Foreskin keratinocyte (primary cell): ENCODE measurements at places on chromosomes 12 and 14. TPM values are rescaled to one million over a fixed set of nuclear protein-coding genes. Genes with fewer than 3 reads are reported as not detected.

- DNase-seq, result peak; percentile 81
These were observed 9.3 kb downstream of the SYNE3 start for GRCh38 chr14:95507174-95507573.

DNA sequence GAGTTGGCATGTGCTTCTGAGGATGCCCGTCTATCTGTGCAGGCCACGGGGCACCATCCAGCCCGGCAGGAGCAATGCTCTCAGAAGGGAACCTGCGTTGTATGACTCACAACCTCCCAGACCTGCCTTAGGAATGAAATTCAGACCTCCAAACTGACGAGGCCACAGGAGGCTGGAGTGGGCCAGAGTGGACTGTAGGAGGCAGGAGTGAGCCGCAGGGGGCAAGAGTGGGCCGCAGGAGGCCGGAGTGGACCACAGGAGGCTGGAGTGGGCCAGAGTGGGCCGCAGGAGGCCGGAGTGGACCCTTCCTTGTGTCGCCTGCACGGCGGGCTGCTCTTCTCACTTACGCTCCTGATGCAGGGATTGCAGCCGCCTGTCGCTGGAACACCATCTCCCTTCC lies 11.1 kb upstream of the FBRSL1 start:
- DNase-seq, result no peak

DNA sequence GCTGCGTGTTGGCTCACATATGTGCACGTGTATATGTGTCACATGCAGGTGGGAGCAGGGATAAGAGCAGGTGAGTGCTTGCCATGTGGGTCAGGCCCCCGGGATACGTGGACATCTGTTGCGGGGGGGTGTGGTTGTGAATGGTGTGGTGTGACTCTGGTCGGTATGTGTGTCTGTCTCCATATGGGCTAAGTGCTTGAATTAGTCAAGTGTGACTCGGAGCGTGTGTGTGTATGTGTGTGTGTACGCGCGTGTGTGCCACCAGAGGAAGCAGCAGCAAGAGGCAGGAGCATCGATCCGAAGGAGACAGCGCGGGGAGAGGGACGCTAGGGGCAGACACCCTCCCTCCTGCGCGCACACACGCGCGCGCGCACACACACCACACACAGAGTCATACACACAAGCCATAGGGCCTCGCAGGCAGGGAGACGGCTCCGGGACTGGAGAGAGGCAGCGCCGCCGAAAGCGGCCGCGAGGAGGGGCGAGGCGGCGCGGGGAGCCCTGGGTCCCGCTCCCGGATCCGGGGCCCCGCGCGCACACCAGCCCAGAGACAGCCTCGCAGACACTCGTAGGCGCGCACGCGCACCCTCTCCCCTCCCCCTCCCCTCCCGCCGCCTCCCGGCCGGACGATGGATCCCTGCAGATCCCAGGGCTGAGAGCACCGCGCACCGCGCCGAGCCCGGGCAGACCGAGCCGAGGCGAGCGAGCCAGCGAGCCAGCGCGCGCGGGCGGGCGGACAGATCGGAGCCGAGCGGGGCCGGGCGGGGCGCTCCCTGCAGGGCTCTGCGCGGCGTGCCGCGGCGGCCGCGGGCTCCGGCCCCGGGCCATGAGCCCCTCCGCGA lies at the start of gene ASIC1:
Gene ASIC1 (plus strand): TSS at position 597 of the 842 bp plus-strand sequence. CDS start 1,171 bp downstream, outside the sequence.
- DNase-seq, result no peak

DNA sequence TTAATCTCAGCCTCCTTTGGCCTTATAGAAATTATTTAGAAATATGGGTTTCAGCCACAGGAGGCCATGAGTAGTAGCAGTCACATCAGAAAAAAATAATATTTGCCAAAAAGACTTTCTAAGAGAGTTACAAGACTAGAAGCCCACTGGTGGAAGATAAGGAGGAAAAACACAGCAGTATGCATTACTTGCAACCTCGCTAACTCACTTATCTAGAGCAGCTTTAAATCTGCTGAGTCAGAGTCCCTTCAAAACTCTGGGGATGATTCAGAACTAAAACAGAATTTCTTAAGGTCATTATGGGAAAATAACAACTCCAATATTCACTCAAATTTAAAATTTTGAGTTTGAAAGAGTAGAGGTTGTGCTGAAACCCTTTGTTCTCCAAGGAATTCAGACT lies 6.2 kb downstream of the OR4K17 start:
- no peak for DNase-seq

- DNase-seq, result no peak
These were observed 255.7 kb upstream of the FAR2 start for GRCh38 chr12:28893365-28893764.

DNA sequence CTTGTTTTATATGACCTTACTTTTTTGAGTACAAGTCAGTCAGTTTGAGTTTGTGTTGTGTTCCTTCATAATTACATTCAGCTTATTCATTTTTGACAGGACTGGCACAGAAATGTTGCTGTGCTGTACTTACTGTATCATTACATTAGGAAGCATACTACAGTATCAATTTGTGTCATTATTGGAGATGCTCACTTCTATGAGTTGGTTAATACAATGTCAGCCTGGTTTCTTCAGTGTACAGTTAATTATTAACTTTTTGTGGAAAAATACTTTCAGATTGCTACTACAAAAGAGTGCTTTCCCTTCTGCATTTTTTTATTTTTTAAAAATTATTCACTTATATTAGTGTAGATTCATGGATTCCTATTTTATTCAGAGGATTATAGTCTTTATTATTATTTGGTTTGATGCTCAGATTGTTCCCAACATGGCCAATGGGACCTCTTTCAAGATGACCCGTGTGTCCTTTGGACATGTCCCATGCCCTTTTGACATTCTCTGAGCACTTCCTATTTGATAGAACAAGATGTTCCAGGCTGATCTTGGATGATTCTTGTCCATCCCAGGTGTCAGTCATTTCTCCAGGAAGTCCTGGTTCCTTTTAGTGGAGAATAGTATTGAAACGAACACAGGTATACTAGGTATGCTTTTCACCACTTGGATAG lies 66.6 kb downstream of the MON2 start:
- DNase-seq, result no peak

DNA sequence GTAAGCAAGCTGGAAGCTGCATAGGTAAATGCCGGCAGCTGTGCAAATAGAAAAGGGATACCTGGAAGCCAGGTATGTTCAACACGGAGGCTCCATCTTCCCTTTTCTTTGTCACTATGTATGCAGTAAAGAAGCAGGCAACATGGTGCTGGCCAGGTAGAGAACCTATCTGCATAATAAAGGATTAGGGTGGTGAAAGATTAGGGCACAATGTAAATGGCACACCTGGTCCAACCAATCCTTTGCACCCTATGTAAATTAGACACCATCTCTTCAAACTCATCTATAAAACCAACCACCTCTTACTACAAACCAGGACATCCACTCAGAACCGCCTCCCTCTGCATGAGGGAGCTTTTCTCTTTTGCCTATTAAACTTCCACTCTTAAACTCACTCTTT lies 32.3 kb downstream of the RPS29 start:
- DNase-seq, result no peak

DNA sequence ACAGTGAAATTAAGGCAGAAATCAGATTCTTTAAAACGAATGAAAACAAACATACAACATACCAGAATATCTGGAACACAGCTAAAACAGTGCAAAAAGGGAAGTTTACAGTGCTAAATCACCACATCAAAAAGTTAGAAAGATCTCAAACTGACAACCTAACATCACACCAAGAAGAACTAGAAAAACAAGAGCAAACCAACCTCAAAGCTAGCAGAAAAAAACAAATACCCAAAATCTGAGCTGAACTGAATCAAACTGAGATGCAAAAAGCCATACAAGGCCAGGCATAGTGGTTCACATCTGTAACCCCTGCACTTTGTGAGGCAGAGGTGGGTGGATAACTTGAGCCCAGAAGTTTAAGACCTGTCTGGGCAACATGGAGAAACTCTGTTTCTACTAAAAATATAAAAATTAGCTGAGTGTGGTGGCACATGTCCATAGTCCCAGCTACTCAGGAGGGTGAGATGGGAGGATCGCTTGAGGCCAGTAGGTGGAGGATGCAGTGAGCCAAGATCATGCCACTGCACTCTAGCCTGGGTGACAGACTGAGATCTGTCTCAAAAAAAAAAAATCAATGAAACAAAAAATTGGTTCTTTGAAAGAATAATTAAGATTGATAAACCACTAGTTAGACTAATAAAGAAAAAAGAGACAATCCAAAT lies 33.2 kb upstream of the LDHB start:
- no peak for DNase-seq

DNA sequence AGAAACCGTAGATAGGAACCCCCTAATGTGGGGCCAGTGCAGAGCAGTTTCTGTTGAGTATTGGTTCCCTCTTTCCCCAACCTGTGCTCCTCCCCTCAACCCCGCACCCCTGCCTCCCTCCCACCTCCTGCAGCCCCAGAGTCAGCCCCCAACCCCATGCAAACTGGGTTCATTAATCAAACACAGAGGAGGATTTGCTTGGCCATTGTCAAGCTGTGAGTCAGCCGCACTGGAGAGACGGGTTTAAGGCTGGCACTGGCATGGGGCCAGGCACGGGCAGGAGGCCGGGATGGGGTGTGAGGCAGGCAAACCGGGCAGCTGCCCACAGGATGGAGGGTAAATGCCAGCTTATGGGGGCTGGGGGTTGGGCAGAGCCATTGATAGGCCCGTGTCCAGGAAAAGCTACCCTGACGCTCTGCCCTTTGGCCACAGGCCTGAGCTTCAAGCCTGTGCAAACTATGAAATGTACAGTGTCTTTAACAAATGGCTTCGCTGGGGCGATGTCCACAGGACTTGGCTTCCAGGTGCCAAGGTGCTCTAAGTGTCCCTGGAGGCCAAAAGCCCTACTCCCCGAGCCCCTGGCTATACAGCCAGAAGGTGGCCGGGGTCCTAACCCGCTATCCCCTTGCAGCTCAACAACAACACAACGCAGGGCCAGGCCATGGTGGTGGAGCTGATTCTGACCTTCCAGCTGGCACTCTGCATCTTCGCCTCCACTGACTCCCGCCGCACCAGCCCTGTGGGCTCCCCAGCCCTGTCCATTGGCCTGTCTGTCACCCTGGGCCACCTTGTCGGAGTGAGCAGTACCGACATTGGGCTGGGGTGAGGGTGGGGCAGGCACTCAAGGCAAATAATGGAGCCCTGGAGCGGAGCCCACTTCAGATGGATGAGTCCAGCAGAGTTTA lies 1.4 kb downstream of the AQP5 start:
- peak; percentile 61 for DNase-seq

GRCh38 chr12:64824500-64825142 lies at the start of gene TBC1D30:
TBC1D30 (plus strand) TSS chr12:64824647; CDS start chr12:64824880, 233 bp downstream.
- DNase-seq, result no peak

DNA sequence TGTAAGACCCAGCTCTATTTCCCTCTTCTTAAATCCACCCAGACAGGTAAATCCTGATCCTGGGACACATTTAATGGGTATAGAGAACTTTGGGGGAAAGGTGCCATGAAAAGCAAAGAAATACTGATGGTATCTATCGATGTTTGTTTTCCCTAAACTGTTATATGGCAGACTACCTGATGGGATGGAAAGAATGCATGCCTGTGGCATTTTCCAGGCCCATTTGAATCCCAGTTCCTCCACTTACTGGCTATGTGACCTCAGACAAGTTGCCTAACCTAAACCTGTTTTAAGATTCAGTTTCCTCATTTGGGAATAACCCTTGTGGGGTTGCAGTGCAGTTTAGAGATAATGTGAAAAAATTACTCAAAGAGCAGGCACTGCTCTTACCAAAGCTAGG lies 404.5 kb downstream of the FUT8 start:
- DNase-seq, result peak; percentile 10

- no peak for DNase-seq
These were observed 65.3 kb upstream of the TSPAN8 start for GRCh38 chr12:71223139-71223538.

GRCh38 chr12:103667125-103667524 lies 80.1 kb downstream of the STAB2 start:
- no peak for DNase-seq

The GPR132 gene
- total RNA-seq, result not detected in 2 replicates

The STAB2 gene
- total RNA-seq, result not detected in 2 replicates

The TAS2R46 gene
- total RNA-seq, result 0.11 and 0.24 TPM in 2 replicates

The TAS2R20 gene
- 0.21 and 0.44 TPM in 2 replicates for total RNA-seq

The KRT3 gene
- not detected in 2 replicates for total RNA-seq

The TAS2R13 gene
- total RNA-seq, result 0.18 and 0.24 TPM in 2 replicates

The HOXC11 gene
- 4.9 and 6.3 TPM in 2 replicates for total RNA-seq

The TSHR gene
- not detected in 2 replicates for total RNA-seq

The TDRD9 gene
- total RNA-seq, result 0.35 and 1.6 TPM in 2 replicates

The JAG2 gene
- total RNA-seq, result 27.4 and 45.2 TPM in 2 replicates
